Cardiac muscle cell (in vitro differentiated cells and primary cell): ENCODE measurements at places on chromosomes 6 and 20.

GRCh38 chr6:159565181-159565710, 127.8 kb downstream of the SOD2 start:
- DNase-seq, result no peak

DNA sequence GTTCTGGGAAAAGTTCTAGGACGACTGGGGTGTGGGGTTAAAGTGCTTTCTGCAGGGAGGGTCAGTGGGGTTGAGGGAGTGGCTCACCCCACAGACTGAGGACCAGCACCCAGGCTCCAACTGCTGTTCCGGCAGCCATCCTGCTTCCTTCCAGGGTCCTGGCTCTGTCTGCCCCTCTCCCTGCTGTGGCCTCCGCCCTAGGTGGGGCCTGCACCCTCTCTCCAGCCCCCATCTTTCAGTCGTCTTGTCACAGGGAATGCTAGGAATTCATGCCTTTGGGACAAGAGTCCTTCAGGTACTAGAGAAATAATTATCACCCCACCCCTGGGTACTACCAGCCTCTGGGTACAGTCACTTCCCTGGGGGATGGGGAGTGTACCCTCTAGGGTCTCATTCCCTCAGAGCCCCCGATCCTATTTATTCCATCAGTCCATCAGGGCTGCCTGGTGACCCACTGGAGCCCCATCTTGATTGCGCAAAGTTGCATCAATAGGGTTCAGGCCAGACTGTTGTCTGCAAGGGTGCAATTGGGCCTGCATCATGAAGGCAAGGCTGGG, at the start of gene AGER:
AGER (minus strand) TSS at position 170 of the 557 bp plus-strand sequence; CDS start at position 139, 31 bp downstream.
- no peak for DNase-seq

DNA sequence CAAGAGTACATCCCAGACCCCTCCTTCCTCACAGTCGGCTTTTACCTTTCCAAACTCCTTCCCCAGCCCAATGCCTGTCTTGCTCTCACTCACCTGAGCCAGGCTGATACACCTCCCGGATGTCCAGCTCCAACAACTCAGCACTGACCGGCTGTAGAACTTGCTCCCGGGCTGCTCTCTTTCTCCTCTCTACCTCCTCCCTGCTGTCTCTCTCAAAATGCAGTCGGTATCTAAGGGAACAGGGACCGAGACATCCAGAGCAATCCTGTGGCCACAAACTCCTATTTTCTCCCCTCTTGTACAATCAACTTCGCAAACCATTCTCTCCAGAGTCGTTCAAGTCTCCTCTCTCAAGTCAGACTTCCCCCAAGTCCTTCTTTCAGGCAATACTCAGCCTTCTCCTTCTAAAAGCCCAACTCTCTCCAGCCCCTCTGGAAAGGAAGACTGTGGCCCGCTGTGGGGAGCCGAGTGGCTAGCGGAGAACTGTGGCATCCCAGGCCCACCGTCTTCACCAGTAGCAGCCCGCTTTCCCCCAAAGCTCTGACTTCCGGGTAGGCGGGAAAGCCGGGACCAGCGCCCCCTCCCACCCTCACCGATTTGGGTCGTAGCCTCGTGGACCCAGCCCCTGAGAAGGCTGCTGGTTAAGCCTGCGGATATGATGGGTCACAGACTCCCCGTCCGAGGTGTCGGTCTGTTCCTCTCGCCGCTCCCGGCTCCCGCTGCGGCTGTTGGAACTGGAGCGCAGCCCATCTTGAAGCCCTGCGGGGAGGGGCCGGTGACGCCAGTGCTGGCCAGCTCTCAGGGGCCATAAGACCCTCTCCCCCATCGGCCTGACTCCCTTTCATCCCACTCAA, 1.1 kb downstream of the GNL1 start:
- DNase-seq, result peak; percentile 75

- DNase-seq, result peak; percentile 72
Measured at GRCh38 chr20:63434599-63435378, 37.7 kb downstream of the KCNQ2 start.

- DNase-seq, result no peak
Measured at GRCh38 chr6:91127752-91128151, 540.9 kb upstream of the MAP3K7 start.

DNA sequence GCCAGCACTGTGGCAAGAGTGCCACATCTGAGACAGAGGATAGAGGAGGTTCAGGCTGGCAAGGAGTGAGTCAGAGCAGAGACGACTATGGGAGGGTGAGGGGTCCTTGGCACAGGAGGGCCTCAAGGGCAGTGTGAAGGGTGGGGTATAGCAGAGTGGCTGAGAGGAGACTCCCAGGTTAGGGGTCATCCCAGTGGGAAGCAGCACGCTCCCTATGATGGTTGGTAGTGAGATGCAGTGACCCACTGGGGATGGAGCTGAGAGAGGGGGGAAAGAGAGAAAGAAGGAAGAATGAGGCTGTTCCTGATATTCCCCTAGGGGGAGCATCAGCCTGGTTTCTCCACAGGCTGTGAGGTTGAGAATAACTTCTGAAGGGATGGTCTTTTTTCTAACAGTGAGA, 97.3 kb downstream of the INSM1 start:
- peak; percentile 25 for DNase-seq

DNA sequence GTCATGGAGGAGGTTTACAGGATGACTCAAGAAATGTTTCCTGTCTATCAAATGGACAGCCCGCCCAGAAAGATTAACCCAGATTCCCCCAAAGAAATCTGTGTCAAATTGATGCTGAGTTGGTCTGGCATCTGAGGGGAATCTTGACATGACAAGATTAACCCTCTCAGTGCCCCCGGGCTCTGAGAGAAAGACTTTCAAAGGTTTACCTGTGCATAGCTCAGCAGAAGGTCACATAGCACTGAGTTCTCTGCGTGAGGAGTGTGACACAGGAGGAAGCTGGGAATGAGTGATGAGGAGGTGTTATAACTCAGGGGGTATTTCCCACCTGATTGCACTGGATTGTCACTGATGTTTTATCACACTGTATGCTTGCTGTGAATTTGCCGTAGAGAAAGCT, 601.2 kb downstream of the DHX35 start:
- DNase-seq, result no peak

DNA sequence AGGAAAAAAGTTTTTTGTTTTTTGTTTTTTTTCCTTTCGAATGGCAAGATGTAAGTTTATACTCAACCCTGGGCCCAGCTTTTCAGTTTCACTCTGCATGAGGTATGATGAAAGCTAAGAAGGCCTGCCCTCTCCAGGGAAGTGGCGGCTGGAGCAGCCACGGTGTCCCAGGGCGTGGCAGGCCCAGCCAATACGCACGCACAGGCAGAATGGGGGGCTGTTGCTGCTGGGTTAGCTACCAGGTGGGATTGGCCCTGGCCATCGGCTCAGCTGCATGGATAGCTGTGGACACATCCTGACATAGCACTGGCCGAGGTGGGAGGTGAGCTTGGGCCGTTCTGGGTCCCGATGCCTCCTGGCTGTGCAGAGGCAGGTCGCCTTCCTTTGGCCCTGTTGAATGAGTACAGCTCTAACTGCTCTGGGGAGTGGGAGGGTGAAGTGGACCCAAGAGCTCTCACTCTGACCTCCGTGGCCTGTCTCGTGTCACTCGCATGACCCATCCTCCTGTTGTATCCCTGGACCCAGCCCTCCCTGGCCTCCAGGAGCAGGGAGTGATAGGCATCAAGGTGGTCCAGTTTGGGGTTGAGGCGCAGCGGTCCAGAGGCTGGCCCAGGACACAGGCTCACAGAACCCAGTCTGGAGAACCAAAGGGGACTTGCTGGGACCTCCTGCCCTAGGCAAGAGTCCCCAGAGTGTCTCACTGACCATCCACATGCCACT, 18.1 kb downstream of the MYT1 start:
- DNase-seq, result no peak

GRCh38 chr6:101394936-101395335, 1.4 kb downstream of the GRIK2 start:
- no peak for DNase-seq
